ENCODE measurements at places on chromosomes 6 and 20.
A peak's percentile ranks its signal among the peaks of the same experiment; 100 is the strongest.

DNA sequence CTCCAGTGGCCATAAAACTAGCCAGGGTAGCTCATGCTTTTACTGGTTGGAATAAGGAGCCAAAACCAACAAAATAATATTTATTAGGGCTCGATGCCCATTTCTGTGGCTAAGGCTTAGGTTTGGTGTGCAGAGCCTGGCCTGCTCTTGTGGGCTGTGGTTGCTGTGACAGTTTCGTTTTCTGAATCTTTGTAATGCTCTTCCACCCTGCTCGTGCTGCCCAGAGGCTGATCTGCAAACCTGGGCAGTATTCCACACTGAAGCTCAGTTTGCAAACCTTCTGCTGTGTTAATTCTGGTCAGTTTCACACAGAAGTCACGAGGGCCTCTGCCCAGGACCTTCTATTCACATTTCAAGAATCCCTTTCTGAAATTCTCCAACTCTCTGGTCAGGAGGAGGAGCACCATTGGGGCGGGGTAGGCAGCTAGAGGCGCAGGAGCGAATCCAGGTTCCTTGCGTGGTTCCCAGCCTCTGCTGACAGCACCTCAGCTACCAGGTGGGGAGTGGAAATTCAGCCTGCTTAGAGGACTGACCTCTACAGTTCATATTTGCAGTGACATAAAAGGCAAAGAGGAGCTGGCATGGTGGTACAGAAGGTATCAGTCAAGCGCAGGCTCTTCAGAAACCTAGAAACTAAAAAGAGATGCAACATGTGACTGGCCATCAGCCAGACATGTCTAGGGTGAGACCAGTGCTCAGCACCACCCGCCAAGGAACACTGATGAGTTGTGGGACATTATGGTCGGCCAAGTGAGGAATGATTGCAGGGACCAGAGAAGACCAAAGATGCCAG lies 14.3 kb upstream of the C20orf144 start:
- no peak for DNase-seq

DNA sequence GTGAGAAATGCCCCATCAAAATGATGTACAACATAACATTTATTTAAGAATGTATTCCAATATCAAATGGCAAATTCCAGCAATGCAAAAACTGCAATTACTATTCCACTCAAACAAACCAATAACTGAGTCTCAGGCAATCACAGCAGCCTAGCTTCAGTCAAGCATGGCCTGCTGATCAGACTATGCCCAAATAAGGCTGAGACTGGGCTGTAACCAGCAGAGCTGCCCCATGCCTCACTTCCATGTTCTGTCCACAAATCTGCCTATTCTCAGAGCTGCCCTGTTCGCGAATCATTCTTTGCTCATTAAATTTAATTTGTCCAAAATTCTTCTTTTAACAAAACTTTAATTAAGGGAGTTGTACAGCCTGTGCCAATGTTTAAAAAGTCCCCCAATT lies 155.4 kb downstream of the FNDC1 start:
- no peak for DNase-seq

GRCh38 chr6:144265061-144265357 lies 20.1 kb upstream of the UTRN start:
- no peak for DNase-seq

GRCh38 chr20:21191839-21192238 lies 66.0 kb downstream of the KIZ start:
- DNase-seq = no peak

DNA sequence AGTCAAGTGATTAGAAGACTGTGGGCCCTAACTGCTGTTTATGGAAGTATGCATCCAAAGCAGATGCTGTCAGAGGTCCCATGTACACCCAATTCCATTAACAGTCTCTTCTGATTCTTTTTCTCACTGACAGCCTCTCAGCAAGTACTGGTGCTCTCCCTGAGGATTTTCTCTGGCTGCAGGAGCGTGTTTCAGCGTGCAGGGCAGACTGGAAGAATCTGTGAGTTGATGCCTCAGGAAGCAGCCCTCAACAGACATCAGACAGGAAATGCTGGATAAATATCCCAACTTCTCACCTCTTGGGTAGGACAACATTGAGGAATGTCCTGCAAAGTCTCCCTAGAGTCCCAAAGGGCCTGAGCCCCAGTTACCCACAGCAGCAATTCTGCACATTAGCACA lies 40.8 kb downstream of the ANKEF1 start:
- no peak for DNase-seq

DNA sequence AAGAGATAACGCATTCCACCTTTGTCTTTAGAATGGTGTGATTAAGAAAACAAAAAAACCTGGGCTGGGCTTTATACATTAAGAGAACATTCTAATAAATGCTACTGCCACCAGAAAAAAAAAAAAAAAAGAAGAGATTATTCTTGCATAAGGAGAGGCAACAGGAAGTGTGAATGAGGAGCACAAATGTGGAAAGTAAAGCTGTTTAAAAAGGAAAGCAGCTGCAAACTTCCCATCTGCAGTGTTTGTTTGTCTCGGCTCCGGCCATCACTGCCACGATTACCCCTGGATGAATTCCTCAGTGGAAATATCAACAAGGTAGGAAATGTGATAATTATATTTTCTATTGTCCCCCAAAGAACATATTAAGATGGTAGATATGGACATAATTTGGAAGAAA lies 223.9 kb downstream of the PHF3 start:
- DNase-seq = no peak

- no peak for DNase-seq
These were observed 11.8 kb downstream of the THBS2 start for GRCh38 chr6:169241688-169242350.

- no peak for DNase-seq
These were observed 167.9 kb downstream of the NRN1 start for GRCh38 chr6:5838656-5839396.

DNA sequence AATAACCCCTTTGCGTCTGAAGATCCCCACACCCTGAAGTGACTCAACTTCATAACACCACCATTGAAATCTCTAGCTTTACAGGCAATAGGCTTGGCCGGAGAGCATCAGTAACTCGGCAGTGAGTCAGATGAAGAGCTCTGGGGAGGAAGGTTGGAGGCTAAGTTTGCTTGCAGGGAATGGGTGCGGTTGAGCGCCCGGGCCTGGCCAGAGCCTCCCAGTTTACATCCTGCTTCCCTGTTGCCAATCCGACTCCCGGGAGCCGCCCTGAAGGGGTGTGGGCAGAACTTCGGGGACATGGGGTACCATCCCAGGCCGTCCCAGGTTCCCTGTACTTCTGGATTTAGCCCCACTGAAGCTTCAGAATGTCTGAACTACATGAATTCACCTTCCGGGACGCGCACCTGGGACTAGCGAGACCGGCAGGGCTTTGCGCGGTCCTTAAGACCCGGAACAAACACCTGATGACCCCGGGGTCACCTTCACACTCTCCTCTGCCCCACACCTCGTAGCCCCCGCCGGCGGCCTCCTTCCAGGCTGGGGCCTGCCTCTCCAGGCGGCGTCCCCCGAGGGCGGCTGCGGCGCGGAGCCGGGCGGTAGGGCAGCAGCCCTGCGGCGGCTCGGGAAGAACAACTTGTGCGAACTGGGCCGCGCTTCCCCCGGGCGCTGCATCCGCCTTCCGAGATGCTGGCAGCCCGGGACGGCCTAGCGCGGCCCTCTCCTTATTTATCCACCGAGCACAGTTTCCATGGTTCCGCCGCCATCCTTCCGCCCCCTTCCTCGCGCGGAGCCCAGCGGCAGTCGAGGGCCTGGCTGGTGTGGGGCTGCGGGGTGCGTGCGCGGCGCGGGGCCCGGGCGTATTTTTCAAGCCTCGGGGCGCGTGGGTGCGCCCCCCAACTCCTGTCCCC lies 56.6 kb upstream of the RREB1 start:
- peak; percentile 51 for DNase-seq

- no peak for DNase-seq
These were observed 8.7 kb downstream of the GPLD1 start for GRCh38 chr6:24480705-24481104.

GRCh38 chr20:42158272-42158671 lies 540.1 kb upstream of the CHD6 start:
- no peak for DNase-seq

DNA sequence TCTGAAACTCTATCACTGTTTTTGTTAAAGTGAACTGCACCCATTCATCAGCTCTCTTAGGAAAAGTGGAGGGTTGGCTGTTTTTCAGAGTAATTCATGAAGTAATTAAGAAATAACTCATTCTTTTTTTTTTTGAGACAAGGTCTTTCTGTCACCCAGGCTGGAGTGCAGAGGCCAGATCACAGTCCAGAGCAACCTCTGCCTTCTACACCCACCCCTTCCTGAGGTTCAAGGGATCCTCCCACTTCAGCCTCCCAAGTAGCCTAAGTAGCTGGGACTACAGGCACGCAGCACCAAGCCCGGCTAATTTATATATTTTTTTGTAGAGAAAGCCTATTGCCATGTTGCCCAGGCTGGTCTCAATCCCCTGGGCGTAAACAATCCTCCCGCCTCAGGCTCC lies 2.6 kb downstream of the ZNFX1 start:
- no peak for DNase-seq

DNA sequence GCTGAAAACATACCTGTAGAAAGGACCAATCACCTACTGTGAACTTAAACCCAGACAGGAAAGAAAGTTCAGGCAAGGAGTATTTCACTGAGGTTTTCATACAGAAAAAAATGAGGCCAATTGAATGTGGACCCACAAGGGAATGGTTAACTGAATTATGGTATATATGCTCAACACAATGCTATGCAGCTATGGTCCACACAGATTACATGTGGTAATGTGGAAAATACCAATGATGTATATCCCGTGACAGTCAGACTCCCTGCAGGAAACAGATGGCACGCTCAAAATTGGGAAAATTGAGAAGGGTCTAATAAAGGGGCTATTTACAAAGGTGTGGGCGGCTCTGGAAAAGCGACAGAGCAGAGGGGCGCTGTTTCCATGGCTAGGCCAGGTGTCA lies 47.1 kb upstream of the PIM1 start:
- no peak for DNase-seq

DNA sequence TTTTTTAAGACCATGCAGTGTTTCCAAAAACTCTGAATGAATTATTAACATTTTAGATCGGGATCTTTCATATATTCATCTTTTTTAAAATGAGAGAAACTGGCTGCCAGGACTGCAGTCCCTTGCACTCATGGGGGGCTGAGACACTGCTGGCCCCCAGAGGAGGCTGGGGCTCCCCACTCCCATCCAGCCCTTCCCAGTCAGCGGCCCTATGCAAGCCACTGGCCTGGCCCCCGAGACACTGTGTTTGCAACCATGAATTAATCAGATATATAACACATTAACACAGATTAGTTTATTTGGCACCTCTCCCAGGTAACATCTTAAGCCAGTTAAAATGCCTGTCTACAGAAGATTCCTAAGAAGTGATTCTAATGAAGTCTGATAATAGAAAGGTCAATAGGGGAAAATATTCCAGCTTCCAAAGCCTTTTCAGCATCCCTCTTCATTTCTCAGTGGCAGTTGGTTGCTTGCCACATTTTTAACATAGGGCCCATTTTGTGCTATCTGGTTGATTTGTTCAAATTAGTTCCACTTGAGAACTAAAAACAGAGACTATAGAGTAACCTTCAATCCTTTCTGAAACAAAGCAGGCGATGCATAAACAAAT lies 184.4 kb upstream of the FBXL4 start:
- DNase-seq = no peak

GRCh38 chr20:8796088-8796660 lies 272.7 kb upstream of the PLCB4 start:
- no peak for DNase-seq

DNA sequence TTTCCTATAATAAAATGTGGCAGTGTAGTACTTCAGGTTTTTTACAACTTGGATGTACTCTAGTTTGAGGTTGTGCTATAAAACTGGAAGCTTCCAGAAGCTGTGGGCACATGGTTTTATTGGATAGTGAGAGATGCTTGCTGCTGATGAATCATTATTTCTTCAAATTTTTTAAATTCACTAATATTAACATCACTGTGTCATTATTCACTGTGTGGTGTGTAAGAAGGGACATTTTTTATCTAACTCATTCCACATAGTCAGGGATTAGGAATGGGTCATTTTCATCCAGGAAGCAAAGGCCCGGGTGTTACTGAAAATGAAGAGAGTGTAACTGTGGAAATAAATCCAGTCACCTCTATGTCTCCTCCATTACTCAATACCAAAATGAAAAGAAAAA lies 421.0 kb downstream of the TENT5A start:
- DNase-seq = no peak

GRCh38 chr20:17024513-17025119 lies 202.2 kb upstream of the PCSK2 start:
- DNase-seq = no peak

- DNase-seq = no peak
These were observed 11.6 kb downstream of the CDH22 start for GRCh38 chr20:46296526-46297250.

GRCh38 chr6:91213229-91213901 lies 626.5 kb upstream of the MAP3K7 start:
- DNase-seq = no peak

- DNase-seq = peak; percentile 28
These were observed 8.0 kb upstream of the SLC17A3 start for GRCh38 chr6:25882051-25882496.

GRCh38 chr20:3238616-3239025 lies 369 bp downstream of the SLC4A11 start:
- no peak for DNase-seq

DNA sequence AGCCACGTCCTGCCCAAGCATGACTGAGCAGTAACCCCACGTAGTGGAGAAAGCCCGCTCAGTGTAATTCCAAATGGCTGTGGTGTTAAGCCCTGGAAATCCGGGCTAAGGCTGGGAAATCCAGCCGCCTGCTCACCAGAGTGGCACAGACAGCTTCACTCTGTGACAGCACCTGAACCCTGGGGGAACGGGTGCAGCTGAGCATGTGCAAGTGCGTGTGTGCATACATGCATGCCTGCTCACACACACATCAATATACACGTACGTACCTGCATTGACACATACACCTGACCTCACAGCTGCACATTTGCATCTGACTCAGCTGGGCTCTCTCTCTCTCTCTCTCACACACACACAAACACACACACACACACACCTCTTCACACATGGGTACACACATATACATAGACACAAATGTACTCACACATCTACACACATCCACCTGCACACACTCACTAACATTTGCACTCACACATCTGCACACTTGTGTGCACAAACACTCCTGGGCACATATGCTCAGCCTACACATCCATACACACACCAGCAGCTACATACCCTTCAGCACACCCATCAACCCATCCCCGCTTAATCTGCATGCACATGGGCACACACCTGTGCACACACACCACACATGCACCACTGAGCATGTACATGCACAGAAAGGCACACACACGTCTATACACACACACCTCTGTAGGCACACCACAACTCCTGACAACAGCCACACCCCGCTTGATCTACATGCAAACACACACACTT lies 114.1 kb downstream of the GRM4 start:
- no peak for DNase-seq

- peak; percentile 73 for DNase-seq
These were observed 323.4 kb downstream of the BTBD9 start for GRCh38 chr6:38316099-38316868.

- DNase-seq = no peak
These were observed 1.8 kb downstream of the MOCS1 start for GRCh38 chr6:39932386-39932910.

- DNase-seq = no peak
These were observed 68.0 kb downstream of the TMEM170B start for GRCh38 chr6:11605507-11605905.

GRCh38 chr6:109240370-109241084 lies 141.7 kb downstream of the CD164 start:
- no peak for DNase-seq

GRCh38 chr6:39362487-39362865 lies 40.0 kb upstream of the KCNK16 start:
- DNase-seq = no peak

- no peak for DNase-seq
These were observed 94.4 kb downstream of the PLCB4 start for GRCh38 chr20:9163251-9163650.

Data from GM06990 (cell line).